Activated CD8-positive, alpha-beta memory T cell treated with anti-CD3 and anti-CD28 coated beads, Interleukin-2, amount 10 ng/mL, durations not matched to agents 7 days and 5 days (primary cell): ENCODE measurements at places on chromosomes 3 and 15.

GRCh38 chr15:73620078-73620477, 13.1 kb downstream of the NPTN start:
- DNase-seq: no peak

GRCh38 chr3:170467571-170468147, 49.0 kb downstream of the CLDN11 start:
- DNase-seq: no peak

DNA sequence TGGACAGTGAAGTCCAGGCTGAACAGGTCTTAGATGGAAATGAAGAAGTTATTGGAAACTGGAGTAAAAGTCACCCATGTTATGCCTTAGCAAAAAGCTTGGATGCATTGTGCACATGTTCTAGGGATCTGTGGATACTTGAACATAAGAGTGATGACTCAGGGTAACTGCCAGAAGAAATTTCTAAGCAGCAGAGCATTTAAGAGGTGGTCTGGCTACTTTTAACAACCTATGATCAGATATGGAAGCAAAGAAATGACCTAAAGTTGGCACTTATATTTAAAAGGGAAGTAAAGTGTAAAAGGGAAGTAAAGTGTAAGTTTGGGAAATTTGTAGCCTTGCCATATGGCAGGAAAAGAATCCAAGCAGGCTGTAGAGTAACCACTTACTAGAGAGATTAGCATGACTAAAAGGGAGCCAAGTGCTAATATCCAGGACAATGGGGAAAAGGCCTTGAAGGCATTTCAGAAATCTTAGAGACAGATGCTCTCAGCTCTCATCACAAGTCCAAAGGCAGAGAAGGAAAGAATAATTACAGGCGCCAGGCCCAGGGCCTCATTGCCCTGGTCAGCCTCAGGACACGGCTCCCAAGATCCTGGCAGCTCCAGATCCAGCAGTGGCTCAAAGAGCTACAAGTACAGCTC, 73.9 kb upstream of the KCNH8 start:
- no peak for DNase-seq

GRCh38 chr3:183826448-183827250, 1.3 kb upstream of the MAP6D1 start:
- peak; percentile 40 for DNase-seq

DNA sequence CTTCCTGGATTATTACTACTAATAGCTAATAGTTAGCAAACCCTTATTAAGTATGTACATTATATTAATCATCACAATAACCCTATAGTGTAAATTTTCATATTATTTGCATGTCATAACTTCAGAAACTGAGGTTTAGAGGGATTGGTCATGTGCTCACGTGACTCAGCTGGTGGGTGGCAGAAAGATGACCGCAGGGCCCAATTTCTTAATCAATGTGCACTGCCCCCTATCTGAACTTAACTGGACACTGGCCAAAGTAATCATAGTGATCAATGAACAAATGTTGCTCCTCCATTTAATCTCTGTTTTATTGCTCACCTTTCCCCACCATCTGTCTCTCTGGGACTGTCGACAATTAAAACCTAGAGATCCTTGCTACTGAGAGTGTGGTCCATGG, 52.2 kb downstream of the PLD1 start:
- no peak for DNase-seq

- no peak for DNase-seq
Measured at GRCh38 chr3:13195374-13195773, 122.1 kb upstream of the IQSEC1 start.

GRCh38 chr15:38010395-38010794, 76.0 kb downstream of the TMCO5A start:
- no peak for DNase-seq

- DNase-seq: no peak
Measured at GRCh38 chr15:21271566-21271965, 168.7 kb downstream of the POTEB3 start.

DNA sequence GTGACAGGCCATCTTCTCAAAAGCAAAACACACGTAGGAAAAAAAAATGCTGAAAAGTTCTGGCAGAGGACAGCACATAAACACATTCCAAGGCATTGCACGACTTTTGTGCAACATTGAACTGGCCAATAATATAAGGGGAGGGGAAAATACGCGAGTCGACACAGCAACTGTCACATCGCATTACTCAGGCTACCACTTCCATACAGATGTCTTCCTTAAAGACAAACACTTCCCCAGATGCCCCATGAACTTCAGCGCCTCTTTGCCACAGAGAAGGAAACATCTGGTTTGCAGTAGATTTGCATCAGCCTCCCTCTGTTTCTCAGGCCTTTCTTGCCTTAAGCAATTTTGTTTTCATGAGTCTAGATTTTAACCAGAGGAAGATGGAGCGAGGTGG, 144.4 kb upstream of the IGF1R start:
- DNase-seq: no peak

GRCh38 chr15:68875377-68876116, 54.8 kb upstream of the SPESP1 start:
- peak; percentile 91 for DNase-seq

- no peak for DNase-seq
Measured at GRCh38 chr15:51697163-51697562, 15.9 kb downstream of the SCG3 start.
